ENCODE measurements at places on chromosomes 1 and 21.

DNA sequence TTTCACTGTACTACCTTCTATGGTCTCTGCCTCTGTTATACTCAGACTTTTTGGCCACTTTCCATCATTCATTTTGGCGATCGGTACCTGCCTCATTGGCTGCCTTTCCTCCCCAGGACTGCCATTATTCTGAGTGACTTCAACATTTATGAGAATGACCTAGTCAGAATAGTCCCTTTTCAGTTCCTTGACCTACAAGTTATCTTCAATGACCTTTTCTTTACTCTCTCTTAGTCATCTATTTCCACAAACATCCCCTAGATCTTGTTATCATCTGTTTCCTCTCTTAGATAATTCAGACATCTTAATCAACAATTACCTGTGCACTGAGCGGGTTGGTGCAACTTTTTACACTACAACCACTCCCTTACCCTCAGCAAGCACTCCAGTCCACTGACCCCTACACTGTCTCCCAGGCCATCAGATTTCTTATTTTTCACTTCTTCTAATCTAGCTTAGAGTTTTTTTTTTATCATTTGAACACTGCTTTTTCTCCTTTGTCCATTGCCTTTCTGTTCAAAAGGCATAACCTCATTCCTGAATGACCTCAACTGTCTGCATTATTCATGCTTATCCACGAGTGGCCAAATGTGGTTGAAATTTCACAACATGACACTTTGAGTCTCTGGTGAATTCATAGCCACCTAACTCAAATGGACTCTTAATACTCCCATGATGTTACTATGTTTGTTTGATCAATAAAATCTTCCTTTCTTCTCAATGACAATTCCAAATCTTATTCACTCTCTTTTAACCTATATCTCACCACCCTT, 112.7 kb downstream of the HMCN1 start:
- H3K4me1 ChIP-seq: peaks cover 16% of the 10 kb centered on the region
- no peak for DNase-seq
- H3K27me3 ChIP-seq: no peaks in the 10 kb centered on the region
- H3K4me3 ChIP-seq: no peak overlapping the region

DNA sequence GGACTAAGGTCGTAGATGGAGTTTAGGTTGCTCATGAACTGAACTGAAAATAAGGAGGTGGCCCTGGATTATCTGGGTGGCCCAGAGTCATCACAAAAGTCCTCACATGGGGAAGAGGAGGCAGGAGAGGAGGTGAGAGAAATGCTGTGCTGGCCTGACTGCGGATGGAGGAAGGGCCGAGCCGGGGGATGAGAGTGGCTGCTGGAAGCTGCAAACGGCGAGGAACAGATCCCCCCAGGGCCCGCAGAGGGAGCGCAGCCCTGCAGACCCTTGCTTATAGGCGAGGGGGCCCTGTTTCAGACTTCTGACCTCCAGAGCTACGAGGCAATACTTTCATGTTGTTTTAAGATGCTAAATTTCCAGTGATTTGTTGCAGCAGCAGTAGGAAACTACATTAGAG, 102.7 kb upstream of the C1orf174 start:
- no peak overlapping the region for H3K27ac ChIP-seq
- no peak for DNase-seq
- no peak overlapping the region for H3K4me3 ChIP-seq
- H3K27me3 ChIP-seq: peaks cover 72% of the 10 kb centered on the region
- no peaks in the 10 kb centered on the region for H3K36me3 ChIP-seq
- no peaks in the 10 kb centered on the region for H3K4me1 ChIP-seq

DNA sequence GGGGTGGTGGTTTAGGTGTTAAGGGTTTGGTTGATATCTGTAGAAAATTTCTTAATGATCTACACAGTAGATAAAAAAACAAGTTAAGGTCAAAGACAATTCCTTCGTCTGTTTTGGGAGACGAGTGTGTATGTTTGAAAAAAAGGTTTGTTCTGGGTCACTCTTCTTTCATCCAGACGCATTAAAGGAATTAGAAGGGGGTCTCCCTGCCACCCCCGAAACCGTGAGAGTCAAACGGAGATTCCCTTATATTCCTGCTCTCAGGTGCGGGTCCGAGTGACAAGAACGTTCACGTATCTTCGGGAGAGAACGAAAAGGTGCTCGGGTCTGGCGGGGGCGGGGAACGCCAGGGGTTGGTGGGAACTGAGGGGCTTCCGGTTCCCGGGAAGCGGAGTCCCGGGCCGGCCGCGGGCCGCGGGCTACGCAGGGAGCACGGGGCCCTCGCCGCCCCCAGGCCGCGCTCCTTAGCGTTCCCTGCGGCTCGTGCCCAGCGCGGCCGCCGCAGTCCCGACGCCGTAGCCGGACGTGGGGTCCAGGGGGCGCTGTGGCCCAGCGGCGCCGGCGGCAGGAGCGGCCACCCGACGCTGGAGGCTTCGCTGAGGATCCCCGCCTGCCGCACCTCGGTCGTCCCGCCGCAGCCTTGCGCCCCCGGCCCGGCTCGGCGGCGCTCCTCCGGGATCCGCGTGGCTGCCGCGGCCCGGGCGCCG, at the start of gene ZFYVE9:
ZFYVE9 (plus strand) TSS at position 577 of the 707 bp plus-strand sequence. CDS start 91,118 bp downstream, outside the sequence.
- no peaks in the 10 kb centered on the region for H3K27me3 ChIP-seq
- DNase-seq: peak; percentile 76
- no peaks in the 10 kb centered on the region for H3K36me3 ChIP-seq
- peak within 1 kb of the TSS; percentile 97 for H3K27ac ChIP-seq
- H3K4me3 ChIP-seq: peak within 1 kb of the TSS; percentile 95
- peaks cover 48% of the 10 kb centered on the region for H3K4me1 ChIP-seq

- no peak for DNase-seq
- H3K27ac ChIP-seq: no peak overlapping the region
- no peaks in the 10 kb centered on the region for H3K36me3 ChIP-seq
- H3K4me3 ChIP-seq: no peak overlapping the region
Observed at GRCh38 chr1:192435704-192436103, 118.9 kb downstream of the RGS21 start.

DNA sequence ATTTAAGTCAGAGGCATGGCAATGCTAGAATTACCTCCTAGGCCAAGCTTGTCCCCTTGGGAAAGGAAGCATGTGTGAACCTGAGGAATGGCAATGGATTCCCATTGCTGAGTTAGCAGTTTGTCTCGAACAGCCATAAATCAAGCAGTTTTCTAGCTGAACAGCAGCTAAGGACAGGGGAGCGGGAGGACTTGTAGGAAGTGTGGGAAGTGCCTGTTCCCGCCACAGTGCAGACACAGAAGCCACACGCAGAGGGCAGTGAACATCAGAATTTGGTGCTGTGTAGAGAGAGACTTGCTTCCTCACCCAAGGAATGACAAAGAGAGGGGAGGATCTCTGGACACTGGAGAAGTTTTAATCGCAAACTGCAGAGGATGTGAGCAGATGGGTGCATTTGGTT, 3.8 kb downstream of the PHGDH start:
- peaks cover 22% of the 10 kb centered on the region for H3K4me1 ChIP-seq
- no peak for DNase-seq
- H3K36me3 ChIP-seq: no peaks in the 10 kb centered on the region

DNA sequence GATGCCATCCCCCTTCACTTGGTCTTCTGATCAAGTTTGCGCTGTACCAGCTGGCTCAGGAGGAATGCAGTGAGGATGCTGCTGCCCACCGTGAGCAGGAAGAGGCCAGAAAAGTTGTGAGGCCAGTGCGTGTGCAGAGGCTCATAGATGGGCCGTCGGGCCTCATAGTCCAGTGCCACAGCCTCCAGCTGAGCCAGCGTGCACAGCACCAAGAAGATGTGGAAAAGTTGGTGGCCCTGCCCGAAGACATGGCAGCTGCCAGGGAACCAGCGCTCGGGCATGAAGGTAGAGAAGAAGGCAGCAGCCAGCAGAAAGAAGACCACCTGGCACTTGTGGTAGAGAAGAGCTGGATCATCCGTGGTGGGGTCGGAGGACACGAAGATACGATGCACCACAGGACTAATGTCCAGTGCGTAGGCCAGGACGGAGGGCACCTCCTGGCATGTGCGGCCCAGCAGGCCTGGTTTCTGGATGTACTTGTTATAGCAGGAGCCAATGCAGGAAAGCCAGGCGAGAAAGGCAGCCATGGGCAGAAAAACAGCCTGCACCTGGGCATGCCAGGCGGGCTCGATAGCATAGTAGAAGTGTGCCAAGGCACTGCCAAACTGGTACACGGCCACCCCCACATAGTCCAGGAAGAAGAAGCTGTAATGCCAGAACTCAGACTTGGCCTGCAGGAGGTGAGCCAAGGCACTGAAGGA, 3.7 kb upstream of the AUNIP start:
- no peak overlapping the region for H3K27ac ChIP-seq

DNA sequence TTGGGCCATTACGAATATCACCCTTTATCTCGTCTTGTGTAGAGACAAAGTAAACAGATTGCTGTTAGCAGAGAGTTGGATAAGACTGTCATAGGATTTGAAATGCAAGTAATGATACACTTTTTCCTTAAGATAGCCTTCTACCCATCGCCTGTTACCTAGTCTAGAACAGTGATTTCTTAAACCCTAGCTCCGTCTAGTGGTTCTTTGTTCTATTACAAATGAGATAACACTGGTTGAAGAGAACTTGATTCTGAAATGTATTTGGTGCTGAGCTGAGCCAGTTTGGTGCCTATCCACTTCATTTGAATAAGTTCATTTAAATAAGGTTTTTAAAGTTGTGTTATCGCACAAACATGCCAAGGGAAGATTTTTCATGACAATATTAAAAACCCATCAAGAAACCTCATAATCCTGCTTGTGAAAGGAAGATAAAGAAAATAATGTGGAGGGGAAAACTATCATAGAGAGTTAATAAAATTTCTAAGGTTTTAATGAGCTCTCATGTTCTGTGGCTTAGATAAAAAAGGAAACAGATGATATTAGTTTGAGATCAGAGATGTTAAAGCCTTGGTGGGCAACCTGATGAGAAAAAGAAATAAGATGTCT, 1.5 kb upstream of the KCNH1 start:
- H3K4me1 ChIP-seq: peaks cover 18% of the 10 kb centered on the region
- peaks cover 92% of the 10 kb centered on the region for H3K27me3 ChIP-seq
- no peak overlapping the region for H3K27ac ChIP-seq
- no peak for DNase-seq

DNA sequence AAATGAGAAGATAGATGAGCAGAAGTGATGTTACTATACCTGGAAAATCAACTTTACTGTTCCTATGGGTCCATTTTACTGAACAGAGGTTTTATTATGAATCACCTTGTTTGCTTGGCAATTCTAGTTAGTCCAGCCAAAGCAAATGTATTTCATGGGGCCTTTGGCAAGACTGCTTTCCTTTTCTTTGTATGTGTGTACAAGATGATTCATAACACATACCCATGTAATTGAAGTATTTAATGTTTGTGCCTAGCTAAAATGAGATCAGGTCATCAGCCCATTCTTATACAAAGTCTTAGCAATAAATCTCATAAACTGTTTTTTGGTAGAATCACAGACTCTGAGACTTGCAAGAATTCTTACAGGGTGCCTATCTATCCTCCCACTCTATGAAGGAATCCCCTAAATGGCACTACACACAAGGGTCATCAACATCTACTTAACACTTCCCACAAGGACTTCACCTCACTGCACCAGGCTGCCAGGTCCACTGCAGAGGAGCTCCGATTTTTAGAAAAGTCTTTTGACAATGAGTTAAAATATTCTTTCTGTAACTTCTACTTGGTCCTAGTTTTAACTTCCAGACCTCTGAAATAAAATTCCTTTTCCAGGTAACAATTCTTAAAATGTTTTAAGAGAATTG, 58.5 kb downstream of the LPAR3 start:
- no peaks in the 10 kb centered on the region for H3K27me3 ChIP-seq
- H3K4me1 ChIP-seq: peaks cover 6% of the 10 kb centered on the region
- H3K4me3 ChIP-seq: no peak overlapping the region
- no peak overlapping the region for H3K27ac ChIP-seq
- no peaks in the 10 kb centered on the region for H3K36me3 ChIP-seq

- DNase-seq: no peak
- H3K27me3 ChIP-seq: no peaks in the 10 kb centered on the region
- no peak overlapping the region for H3K4me3 ChIP-seq
- H3K36me3 ChIP-seq: no peaks in the 10 kb centered on the region
Observed at GRCh38 chr1:54614563-54614962, 8.8 kb downstream of the FAM151A start.

DNA sequence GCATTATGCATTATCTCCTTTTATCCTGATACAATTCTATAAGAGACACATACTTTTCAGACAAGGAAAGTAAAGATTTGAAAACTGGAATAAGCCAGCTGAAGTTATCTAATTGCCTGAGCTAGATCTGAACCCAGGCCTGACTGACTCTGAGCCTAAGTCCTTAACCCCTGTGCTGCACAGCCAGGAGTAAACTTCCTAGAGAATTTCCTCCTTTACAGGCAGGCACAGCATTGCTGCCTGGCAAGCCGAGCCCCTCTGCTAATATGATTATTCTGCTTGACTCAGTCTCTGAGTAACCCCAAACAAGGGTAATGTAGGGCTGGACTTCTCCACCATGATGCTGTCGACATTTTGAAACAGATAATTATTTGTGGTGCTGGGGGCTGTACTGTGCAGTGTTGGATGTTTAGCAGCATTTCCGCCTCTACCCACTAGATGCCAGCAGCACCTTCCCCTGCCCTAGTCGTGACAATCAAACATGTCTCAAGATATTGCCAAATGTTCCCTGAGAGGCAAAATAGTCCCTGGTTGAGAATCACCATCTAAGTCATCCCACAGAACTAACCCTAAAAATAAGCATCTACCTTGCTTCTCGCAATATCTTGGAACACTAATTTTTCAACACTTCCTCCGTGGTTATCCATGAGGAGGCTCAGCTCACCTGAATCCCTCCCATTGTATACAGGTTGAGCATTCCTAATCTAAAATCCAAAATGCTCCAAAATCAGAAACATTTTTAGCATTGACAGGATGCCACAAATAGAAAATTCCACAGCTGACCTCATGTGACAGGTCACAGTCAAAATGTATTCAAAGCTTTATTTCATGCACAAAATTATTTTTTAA, 18.5 kb downstream of the CAMK1G start:
- H3K27ac ChIP-seq: no peak overlapping the region
- no peak for DNase-seq
- H3K4me1 ChIP-seq: no peaks in the 10 kb centered on the region
- H3K36me3 ChIP-seq: no peaks in the 10 kb centered on the region
- H3K4me3 ChIP-seq: no peak overlapping the region
